ENCODE measurements at places on chromosomes 12 and 14.

GRCh38 chr14:76201162-76201561 lies 49.4 kb downstream of the GPATCH2L start:
- no peak for DNase-seq

GRCh38 chr14:20476776-20477175 lies 7.6 kb downstream of the PNP start:
- peak; percentile 86 for DNase-seq

DNA sequence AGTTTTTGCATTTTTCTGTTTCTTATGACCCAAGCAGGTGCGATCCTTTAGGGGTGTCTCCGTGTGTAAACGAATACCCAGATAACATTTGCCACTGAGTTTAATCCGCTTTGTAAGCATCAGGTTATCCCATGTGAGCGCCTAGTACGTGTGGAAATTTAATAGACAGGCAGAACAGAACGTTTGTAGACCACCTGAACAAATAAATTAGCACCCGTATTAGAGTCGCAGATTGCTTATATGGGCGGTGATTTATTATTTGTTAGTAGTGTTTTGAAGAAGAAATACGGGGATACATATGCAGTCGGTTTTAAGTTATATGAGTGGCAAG lies 325 bp downstream of the C12orf60 start:
- no peak for DNase-seq

- no peak for DNase-seq
These were observed 17.7 kb upstream of the PELI2 start for GRCh38 chr14:56100556-56100955.

DNA sequence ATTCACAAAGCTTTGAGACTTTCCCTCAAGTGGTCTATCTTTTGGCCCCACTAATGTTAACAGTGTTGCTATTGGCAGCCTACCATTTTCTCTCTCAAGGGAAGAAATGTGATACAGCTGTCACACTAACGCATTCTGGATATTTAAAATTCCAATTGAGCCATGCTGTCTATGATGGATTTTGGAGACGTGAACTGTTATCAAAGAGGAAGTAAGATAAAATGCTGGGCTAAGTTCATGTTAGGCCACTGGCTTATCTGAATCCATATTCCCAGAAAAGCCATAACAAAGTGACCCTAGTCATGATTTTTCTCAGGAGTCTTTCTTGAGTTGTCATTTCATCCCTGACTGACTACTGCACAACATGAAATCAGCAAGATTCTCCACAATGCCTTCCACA lies 200.2 kb downstream of the PHLDA1 start:
- DNase-seq: no peak

DNA sequence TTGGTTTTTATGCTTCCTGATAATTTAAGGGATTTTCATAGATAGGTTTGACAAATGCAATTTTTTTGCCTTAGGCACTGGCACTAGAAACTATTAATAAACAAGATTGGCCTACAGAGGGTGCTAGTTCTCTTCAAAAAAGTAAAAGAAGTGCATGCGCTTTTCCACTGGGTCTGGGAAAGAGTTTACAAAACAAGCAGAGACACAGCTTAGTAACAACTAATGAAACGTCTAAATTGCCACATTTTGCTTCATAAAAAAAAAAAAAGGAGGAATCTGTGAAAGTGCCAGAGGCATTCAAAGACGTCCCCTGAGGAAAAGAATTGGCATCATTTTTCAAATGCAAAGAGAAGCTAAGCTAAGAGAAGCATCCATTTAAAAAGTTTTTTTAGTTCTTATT lies 58.3 kb upstream of the EEA1 start:
- DNase-seq: peak; percentile 76

DNA sequence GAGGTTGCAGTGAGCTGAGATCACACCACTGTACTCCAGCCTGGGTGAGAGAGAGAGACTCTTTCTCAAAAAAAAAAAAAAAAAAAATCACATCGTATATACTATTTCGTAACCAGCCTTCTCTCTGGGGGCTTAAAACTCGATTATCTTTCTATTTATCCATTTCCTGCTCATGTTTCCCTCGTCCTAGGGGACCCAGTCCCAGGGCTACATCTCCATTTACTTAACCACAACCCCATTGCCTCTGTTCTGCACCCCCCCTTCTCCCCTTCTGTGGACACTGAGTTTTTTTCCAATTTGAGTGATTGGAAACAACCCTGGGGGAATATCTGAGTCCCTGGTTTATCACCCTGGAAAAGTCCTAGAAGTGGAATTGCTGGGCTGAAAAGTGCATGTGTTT lies 36.2 kb upstream of the YY1 start:
- DNase-seq: no peak

DNA sequence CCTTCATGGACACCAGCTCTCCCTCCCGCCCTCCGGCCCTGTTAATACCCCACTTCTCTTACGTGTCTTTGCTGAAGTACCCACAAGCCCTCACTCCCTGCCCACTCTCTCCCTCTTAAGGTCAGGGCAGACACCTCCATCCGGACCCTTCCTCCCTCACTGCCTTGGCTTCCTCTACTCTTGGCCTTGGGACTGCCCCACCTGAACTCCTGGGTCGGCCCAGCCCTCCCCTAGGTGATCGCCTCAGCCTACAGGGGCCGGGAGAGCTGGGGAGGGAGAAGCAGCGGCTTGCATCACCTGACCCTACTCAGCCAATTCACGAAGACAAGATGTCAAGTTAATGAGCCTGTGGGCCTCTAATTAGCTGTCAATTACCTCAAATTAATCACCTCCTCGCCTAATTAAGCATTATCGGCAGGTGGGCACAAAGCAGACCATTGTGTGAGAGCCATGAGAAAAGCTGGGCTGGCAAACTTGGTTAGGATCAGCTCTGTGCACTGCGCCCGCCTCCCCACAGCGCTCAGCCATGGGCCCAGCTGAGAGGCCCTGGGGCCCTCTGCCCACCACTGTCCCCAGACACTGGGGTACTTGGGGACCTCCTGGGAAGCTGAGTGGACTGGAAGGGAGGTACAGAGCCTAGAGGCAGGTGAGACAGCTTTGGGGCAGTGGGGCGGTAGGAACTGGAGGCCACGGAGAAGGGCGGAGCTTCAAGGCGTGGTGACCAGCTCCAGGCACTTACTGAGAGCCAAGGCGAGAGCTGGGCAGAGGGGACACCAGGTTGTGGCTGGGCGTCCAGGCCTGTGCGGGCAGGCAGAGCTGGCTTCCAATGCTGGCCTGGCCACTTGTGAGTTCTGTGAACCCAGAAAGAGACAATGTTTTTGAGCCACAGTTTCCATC lies 25.1 kb upstream of the VSX2 start:
- DNase-seq: no peak

- DNase-seq: no peak
These were observed 3.1 kb downstream of the PRB4 start for GRCh38 chr12:11307143-11307542.

DNA sequence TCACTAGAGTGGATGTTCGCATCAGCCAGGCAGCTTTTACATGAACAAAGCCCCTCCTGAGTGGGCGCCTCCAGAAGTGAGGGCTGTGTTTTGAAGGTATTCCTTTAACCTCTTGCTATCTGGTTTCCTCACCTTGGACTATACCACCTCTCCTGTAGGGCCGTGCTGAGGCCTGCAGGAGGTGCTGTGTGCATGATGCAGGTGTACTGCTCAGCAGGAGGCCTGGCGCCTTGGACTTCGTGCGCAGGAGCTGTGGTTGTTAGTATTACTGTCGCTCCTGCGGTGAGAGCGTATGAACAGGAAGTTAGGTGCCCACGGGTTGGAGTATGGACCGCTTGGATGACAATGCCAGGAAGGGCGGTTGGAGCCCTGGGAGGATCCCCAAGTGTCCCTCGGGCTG lies 130.7 kb downstream of the TSPAN9 start:
- no peak for DNase-seq

DNA sequence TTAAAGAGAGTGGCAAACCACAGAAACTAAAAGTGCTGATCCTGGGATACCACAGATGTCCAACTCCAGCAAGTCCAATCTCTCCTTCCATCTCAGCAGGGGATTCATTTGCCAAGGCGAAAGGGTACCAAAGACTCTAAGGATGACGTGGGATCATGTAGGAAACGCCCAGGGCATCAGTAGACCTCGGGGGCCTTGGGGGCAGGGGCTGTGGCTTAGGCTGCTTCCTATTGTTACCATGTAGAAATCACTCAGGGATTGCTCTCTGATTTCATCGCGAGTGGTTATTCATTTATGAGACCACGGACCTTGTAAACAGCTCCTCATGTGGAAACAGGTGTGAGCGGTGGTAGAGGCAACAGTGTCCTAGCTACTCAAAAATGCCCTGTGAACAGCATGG lies 149.3 kb upstream of the FKBP4 start:
- DNase-seq: no peak

DNA sequence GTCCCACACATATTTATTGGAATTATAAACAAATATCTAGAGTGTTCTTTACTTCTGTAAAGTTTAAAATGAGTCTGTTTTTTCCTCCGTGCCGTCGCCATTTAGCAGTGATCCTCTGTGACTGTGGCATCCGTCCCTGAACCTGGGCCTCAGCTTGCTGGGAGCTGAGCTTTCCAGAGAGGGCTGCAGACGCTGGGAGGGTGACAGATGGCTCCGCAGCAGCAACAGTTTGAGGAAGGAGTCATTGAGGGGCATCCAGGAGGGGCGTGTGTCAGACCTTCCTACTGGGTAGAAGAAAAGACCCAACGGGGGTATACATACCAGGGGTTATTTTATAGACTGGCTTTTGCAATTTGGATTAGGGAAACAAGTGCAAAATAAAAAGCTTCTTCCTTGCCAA lies 47.9 kb downstream of the NEUROD4 start:
- no peak for DNase-seq

DNA sequence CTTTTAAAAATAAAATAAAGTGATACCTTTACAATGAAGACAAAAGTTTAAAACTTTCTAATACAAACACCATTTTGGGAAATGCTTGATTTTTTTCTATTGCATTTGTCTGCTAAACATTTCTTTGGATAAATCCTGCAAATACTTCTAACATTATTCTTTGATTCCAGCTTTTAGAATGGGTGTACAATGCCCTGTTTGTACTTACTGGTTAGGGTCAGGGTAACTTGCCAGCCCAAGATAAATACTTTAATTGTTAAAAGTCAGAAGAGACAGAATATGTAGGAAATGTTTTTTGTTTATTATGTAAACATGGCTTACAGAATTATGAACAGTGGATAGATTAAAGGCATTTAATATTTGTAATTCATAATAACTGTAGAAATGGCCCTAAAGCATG lies 60.5 kb downstream of the WASHC4 start:
- DNase-seq: no peak

GRCh38 chr12:132632521-132633228 lies 14.1 kb downstream of the P2RX2 start:
- DNase-seq: no peak

GRCh38 chr12:68292151-68292943 lies 38.9 kb upstream of the IL22 start:
- no peak for DNase-seq

DNA sequence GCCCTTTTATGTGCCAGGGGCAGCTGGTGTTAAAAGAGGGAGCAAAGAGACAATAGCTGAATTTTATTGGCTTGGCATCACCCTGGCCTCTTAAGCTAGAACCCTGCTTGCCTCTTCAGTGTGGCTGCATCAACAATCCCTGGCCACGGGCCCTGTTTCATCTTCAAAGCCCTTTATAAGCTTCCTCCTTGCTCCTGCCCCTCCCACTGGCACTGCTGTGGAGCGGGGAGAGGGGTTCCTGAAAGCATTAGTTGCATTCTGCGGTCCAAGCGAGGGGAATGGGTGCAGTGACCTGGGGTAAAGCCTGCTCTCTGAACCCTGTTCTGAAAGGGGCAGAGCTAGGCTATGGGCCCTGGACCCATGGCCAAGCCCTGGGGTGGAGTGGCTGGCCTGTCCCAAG lies 220 bp upstream of the KRT83 start:
- no peak for DNase-seq

- no peak for DNase-seq
These were observed 86.9 kb upstream of the MON2 start for GRCh38 chr12:62379723-62380045.

GRCh38 chr12:41419131-41419893 lies 231.2 kb downstream of the PDZRN4 start:
- no peak for DNase-seq

- no peak for DNase-seq
These were observed 356.0 kb downstream of the NAV3 start for GRCh38 chr12:78186670-78187069.

GRCh38 chr14:78933948-78934524 lies 763.9 kb downstream of the NRXN3 start:
- peak; percentile 11 for DNase-seq

- DNase-seq: no peak
These were observed 222.5 kb upstream of the ARHGAP5 start for GRCh38 chr14:31854508-31855075.

DNA sequence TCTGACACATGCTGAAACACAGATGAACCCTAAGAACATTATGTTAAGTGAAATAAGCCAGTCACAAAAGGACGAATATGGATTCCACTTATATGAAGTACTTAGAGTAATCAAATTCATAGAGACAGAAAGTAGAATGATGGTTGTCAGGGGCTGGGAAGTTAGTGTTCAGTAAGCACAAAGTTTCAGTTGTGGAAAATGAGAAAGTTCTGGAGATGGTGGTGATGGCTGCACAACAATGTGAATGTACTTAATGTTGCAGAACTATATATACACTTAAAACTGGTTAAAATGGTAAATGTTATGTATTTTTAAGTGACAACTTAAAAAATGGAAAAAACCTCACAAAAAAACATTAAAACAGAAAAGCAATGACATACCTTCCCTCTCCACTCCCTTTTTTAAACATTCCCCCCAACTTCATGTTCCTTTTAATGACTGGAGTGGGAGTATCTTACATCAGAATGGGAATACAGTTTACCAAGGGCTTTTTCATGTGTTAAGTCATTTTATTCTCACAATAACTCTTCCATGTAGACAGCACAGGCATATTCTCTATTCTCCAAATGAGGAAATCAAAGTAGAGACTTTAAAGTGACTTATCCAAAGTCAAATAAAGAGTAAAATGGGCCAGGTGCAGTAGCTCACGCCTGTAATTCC lies 24.0 kb downstream of the BTBD7 start:
- no peak for DNase-seq

GRCh38 chr12:4771172-4771959 lies 51.2 kb downstream of the GALNT8 start:
- no peak for DNase-seq

DNA sequence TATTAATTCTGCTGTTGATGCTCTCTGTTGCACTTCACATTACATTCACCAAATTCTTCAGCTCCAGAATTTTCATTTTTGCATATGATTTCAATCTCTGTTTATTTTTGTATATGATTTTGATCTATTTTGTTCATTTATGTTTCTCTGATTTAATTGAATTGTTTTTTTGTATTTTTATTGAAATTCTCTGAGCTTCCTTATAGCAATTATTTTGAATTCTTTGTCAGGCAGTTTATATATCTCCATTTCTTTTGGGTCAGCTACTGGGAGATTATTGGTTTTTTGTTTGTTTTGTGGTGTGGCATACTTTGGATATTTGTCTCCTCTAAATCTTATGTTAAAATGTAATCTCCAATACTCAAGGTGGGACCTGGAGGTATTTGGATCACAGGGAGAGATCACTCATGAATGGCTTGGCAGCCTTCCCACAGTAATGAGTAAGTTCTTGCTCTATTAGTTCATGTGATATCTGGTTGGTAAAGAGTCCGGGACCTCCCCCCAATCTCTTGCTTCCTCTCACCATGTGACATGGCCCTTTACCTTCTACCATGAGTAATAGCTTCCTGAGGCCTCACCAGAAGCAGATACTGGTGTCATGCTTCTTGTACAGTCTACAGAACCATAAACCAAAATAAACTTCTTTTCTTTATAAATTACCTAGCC lies 8.7 kb upstream of the TCL1A start:
- DNase-seq: no peak
